ENCODE measurements at places on chromosomes 16 and 17.

DNA sequence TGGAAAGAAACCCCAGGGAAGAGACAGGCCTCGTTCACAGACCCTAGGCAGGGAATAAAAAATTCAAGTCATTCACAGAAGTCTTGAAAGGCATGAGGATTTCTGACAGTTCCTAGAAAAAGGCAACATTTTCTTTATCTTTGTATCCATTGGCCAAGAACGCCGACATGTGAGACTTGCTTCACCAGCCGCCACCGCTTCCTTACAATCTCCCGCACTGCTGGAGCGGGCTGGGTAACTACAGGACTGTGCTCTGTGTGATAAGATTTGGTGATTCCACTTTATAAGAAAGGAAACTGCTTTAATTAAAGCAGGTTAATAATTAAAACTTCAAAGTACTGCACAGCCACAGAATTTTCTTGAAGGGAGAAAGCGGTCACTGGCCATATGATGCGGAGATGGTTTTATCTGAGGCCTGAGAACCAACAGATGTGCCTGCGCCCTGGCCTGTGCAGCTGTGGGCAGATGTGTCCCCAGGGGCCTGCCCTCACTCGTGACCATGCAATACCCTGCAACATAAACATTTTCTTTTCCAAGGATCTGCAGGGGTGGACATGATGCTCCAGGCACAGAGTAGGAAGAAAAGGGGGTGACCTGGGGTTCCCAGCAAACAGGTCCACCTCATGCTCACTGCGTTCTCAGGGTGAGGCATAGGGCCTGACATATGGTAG lies 13.0 kb upstream of the LGALS3BP start:
- DNase-seq, result no peak

DNA sequence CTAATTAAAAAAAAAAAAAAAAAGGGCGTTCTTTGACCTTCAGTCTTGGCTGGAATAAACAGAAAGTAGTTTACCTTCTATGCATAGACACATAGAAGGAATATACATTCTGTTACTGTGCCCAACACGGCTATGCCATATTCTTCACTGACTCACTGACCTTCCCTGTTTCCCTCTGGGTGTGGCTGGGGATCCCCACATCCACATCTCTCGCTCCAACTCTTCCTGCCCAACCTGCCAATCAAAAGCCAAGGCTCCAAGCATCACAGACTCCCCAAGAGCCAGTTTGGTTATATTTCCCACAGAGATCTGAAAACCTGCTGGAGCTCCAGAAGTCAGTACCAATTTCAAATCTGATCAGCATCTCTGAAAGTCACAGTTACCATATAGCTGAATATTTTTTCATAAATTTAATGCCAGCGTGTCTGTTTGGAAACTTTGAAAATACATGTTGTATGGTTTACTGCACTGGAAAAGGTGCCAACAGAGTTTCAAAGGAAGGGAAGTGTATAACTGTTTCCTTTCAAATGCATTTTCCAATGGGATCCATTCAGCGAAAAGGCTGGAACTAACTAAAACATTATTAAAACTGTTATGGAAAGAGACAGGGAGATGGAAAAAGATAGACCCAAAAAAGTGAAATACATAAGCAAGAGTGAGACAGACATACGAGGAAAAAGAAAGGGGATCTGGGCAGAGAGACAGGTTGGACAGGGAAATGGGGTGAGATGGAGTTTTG lies 91.8 kb downstream of the SMG6 start:
- no peak for DNase-seq

GRCh38 chr17:57125866-57126265 lies 40.8 kb downstream of the AKAP1 start:
- DNase-seq, result no peak

- DNase-seq, result no peak
Measured at GRCh38 chr16:65260746-65261145, 138.9 kb upstream of the CDH11 start.

DNA sequence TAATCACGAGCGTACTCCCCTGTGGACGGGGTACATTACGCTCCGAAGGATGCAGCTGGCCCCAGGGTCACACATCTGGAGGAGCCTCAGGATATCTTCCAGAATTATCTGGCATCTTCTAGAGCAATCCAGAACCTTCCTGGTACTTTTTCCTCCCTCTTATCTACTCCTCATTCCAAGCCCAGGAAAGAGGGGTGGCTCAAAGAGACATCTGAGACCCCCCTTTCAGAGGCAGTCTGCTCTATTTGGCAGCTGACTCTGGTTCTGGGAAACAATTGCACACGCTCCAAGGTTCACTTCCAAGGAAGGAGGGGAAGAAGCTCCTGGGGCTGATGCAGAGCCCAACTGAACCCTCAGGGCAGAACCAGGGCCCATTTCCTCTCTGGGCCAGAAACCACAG lies 14.9 kb downstream of the RBFOX3 start:
- DNase-seq, result no peak

Data from endothelial cell (in vitro differentiated cells).